ENCODE measurements at places on chromosomes 16 and 17.

GRCh38 chr17:72477491-72477890 is 356.7 kb downstream of the SOX9 start:
- DNase-seq = no peak

DNA sequence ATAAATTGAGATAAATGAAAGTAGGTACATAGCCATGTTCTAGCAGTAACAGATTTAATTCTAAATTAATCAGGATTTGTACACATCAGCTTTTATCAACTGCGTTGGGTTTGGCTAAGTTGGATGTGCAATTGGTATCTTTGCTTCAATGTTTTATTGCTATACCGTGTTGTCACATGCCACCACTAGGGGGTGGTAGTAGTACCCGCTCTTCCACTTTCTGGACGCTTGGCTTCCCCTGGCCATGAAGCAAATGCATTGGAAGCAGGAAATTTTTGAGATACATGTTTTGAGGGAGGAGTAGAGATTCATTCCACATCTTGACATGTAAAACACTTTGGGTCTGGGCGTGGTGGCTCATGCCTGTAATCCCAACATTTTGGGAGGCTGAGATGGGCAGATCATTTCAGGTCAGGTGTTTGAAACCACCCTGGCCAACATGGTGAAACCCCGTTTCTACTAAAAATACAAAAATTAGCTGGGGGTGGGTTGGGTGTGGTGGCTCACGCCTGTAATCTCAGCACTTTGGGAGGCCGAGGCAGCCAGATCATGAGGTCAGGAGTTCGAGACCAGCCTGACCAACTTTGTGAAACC is 58.6 kb downstream of the EMP2 start:
- DNase-seq = peak; percentile 76

GRCh38 chr16:4373909-4374742 is 2.5 kb downstream of the VASN start:
- DNase-seq = peak; percentile 97

GRCh38 chr17:73657473-73658116 is 13.3 kb upstream of the SDK2 start:
- DNase-seq = no peak

DNA sequence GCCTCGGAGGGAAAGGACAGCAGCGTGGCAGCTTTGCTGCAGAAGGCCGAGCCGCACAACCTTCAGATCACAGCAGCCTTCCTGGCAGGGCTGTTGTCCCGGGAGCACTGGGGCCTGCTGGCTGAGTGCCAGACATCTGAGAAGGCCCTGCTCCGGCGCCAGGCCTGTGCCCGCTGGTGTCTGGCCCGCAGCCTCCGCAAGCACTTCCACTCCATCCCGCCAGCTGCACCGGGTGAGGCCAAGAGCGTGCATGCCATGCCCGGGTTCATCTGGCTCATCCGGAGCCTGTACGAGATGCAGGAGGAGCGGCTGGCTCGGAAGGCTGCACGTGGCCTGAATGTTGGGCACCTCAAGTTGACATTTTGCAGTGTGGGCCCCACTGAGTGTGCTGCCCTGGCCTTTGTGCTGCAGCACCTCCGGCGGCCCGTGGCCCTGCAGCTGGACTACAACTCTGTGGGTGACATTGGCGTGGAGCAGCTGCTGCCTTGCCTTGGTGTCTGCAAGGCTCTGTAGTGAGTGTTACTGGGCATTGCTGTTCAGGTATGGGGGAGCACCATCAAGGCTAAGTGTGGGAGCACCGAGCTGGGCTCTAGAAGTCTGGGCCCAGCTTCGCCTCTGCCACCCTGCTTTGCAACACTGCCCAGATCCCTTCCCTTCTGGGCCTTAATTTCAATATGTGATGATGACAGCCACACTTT is 18.6 kb downstream of the NOD2 start:
- DNase-seq = no peak

GRCh38 chr16:47503936-47504335 is 42.8 kb downstream of the PHKB start:
- peak; percentile 25 for DNase-seq

DNA sequence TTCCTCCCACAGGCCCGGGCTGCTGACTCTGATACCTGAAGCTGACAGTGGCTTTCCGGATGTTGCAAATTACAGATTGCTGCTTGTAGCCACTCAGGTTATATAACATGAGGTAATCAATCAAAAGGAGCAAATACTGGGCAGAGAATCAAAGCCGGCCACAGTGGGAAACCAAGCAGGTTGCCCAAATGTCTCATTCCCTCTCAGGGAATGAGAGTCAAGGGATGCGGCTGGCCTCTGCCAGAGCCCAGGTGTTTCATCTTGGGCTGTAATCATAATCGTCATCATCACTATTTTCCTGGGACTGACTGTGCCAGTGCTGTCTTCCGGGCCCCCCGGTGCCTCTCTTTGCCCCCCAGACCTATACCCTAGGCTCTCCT is 292.4 kb upstream of the FOXF1 start:
- DNase-seq = no peak

GRCh38 chr16:50204453-50205108 is 51.5 kb downstream of the TENT4B start:
- peak; percentile 74 for DNase-seq

DNA sequence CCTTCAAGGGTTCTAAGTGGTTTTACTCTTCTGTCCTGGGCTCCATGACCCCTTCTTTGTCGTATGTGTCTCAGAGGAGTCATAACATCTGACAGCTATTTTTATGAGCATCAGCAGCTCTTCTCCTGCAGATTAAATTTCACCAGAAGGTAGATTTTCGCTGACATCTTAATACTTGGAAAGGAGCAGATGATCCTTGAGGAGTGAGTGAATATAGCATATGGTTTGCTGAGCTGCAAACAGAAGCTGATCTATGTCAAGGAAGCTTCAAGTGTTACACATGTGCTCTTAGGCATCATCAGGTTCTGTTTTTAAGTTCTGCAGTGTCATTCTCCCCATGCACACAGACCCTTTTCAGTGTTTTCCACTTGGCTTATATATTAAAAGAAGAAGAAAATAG is 49.2 kb upstream of the MYH2 start:
- DNase-seq = no peak

- peak; percentile 91 for DNase-seq
Observed at GRCh38 chr17:19248928-19249574, 11.9 kb downstream of the EPN2 start.

DNA sequence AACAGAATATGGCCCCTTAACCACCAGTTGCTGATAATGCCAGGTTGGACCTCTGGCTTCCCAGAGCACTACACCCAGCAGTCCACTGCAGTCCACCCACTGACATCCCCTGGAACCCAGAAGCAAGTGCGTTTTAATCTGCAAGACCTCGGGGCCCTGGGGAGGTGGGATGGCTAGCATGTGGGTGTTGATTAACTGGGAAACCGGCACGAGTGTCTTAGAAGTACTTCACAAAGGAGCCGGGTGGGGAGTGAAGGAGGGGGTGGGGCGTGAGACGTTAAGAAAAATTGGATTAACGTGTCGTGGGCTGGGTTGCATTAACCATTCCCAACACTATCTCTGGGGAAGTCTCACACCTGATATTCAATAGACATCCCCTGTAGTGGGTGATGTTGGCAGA is 6.1 kb upstream of the HIC1 start:
- no peak for DNase-seq

- DNase-seq = no peak
Observed at GRCh38 chr17:9166788-9167187, 145.5 kb downstream of the NTN1 start.

DNA sequence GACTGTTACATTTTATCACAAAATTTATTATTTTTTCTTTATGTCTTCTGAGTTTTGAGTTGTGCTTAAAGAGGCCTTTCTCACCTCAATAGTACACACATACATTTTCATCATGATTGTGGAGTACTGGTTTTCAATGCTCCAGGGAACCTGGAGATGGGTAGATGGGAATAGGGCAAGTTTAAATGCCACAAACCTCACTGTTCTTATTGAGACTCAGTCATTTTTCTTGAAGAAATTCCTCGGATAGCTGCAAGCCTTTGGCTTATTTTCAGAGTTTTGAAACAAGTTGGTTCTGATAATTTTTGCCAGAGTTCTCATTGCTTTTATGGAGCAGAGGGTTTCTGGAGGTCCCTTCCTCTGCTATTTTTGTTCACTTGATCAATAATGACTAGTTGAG is 34.9 kb downstream of the EFCAB13 start:
- DNase-seq = no peak

- DNase-seq = no peak
Observed at GRCh38 chr17:21368545-21369246, 7.5 kb upstream of the KCNJ12 start.

DNA sequence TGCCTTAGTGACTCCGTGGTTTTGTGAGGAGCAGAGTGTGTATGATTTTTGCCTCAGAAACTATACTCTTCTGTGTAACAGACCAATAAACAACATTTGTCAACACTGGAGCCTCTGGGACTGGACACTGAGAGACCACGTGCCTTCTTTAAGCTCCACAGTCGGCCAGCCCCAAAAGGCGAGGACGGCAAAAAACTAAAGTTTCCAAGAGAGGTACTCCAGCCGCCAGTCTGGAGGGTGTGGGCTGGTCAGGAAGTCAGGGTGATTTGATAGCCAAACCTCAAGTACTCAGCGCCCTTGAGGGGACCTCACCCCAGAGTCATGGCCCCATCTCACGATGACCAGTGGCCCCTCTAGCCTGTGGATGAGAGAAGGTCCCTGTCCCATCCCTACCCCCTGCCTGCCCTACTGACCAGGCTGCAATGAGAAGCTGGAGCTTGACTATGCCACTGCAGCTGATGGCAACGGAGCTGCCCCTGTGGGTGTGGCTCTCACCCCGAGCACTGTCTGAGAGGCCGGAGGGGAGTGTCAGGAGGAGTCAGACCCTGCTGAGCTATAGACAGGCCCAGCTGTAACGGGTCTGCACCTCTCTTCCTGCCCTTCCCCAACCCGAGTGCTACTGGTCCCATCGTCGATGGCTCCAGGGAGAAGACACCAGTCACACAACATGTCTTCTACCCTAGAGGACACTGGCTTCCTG is 19.8 kb downstream of the MNT start:
- no peak for DNase-seq

- DNase-seq = peak; percentile 75
Observed at GRCh38 chr16:17358846-17359245, 111.9 kb downstream of the XYLT1 start.

DNA sequence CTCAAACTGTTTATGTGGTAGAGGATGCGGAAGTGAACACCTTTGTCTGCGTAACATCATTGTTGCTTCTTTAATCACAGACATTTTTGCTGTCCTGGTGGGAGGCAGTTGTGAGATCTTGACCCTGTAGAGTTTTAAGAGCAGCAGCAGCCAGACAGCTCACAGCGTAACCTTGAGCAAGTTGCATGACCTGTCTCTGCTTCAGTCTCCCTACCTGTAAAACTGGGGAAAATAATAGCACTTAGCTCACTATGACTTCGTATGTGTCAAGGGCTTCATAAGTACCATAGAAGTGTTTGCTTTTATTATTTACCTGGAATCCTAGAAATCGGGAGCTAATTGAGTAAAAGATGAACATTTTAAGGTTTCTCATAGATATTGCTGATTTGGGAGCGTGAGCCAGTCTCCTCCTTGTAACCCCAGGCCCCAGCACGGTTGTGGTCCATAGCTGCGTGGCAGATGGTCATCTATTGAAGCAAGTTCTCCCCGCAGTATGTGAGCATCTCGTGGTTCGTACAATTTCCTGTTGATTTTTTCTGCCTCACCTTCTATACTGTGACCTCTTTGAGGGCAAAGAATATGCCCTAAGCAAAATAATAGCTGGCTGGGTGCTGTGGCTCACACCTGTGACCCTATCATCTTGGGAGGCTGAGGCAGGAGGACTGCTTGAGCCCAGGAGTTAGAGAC is 34.4 kb downstream of the GPRC5B start:
- DNase-seq = no peak

DNA sequence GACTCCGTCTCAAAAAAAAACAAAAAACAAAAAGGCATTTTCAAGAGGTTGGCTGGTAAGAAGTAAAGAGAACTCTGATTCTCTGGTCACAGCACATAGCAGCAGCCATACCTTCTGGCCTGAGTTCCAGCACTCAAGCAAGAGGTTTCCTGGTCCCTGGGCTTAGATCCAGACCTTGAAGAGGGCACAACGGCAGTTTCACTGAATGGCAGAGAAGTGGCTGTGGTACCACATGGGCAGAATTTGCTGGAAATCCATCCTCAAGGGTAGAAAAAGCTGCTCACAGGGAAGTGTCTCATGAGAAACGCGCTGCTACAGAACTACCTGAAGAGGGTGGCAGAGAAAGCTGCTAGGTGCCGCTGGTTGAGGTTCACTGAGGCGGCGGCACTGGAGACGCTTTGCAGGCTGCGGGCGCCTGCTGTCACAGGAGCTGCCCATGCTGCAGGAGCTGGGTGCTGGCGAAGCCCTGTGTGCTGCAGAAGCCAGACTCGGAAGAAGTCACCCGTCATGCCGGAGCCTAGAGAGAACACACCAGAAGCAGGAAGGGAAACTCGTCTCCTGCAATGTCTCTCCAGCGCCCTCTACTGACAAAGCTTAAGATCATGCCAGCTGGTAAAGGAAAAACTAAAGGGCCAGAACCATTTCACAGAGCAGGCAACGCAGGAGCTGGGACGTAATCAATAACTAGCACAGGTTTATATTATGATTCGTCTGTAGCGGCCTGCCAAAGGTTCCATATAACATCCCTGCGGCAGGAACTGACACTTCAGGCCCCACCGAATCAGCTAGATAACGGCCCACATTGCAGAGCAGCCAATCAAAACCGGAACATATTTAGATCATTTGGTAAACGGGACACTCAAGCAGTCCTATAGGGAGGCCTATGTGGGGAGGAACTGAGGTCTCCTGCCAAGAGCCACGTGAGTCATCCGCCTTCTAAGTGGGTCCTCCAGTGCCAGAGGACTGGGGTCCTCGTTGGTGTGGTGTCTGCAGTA is 5.4 kb upstream of the ZNF213 start:
- DNase-seq = peak; percentile 87

- no peak for DNase-seq
Observed at GRCh38 chr16:75280331-75280804, 28.9 kb upstream of the BCAR1 start.

DNA sequence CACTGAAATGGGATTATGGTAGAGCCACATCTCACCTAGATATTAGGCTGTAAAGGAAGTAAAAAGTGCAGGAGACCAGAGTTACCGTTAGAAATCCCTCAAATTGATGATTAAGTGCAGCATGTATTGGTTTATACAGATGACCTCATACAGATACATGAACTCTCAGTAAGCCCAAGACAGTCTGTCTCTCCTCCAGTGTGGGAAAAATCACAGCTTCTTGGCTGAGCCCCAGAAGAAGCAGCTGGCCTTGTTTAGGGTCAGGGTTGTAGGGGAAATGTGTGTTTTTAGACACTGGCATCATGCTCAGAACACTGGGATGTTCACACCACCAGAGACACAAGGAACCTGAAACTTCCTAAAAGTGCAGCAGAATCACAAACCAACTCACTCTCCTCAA is 135.9 kb downstream of the KATNIP start:
- peak; percentile 73 for DNase-seq

- DNase-seq = no peak
Observed at GRCh38 chr16:8851761-8852403, 16.9 kb downstream of the CARHSP1 start.
